ENCODE measurements at places on chromosomes 2 and 18.

GRCh38 chr2:190858817-190859216 lies 21.8 kb upstream of the GLS start:
- DNase-seq = no peak

GRCh38 chr2:24853046-24853445 lies 59.8 kb downstream of the CENPO start:
- no peak for DNase-seq

DNA sequence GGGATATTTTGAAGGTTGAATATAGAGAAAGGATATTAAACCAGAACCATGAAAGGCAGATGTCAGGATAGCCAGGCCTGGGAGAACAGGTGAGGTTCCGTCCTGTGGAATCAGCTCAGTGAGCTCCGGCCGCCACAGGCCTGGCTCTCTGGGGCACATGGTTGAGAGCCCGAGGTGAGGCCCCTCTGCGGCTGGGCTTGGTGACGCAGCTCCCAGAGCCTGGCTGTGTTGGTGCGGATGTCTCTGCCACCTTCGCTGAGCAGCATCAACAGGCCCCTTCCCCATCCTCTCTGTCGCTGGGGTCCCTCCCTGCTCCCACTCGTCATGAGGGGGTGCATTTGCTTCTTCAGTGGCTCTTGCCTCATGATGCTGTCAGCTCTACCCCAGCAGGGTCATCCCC lies 70.7 kb upstream of the PXDN start:
- DNase-seq = no peak

GRCh38 chr2:5985536-5986385 lies 293.6 kb downstream of the SOX11 start:
- no peak for DNase-seq

GRCh38 chr2:190584980-190585661 lies 50.6 kb upstream of the NEMP2 start:
- no peak for DNase-seq

DNA sequence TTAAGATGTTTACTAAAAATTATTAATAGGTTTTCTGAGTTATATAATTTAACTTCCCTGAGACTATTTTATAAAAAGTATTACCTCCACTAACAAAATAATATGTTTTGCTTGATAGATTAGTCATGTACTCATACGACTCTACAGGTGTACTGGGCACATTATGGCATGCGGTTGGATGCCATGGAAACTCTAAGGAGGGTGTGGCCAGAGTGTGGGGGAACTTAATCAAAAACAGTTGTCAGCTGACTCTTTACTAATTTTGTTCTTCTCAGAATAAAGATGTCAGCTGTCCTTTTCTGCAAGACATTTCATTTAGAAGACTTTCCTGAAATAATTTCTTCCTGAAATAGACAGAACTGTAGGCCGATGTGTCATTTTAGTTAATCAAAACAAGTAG lies 228.3 kb upstream of the SIX3 start:
- DNase-seq = no peak

DNA sequence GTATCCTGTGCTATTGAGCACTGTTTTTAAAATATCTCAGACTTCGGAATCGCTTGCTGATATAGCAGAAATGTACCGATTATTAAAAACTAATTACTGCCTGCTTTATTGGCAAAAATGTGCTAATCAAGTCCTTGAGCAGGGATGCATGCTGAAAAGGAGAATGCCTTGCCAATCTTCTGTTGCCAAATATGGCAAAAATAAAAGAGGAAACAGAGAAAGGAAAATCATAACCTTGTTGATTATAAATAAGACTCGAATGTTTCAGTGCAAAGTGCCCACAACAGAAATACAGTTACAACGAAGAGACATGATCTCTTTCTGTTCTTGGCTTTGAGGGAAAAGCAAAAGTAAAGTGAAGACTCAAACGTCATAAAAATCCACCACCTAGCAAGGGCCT lies 248.5 kb downstream of the TMEM182 start:
- DNase-seq = no peak
